ENCODE measurements at places on chromosomes 2 and 18.

- DNase-seq, result no peak
These were observed 57.4 kb upstream of the EPB41L3 start for GRCh38 chr18:5601188-5601624.

DNA sequence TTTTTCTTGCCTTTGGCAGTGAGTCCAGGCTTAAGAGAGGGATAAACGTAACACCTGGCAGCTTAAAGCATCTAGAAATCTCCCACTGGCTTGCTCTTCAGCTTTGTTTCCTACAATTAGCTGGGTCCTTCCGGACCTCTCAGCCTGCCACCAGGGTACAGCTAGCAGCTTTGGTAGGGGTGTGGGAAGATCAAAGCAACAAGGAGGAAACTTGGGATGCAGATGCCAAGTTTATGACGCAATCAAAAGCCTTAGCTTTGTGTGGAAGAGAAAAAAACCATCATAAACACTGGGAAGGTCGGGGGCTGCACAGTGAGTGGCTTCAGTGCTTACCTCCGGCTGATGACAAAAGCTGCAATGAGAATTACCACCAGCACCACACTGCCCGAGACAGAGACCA, 116.9 kb downstream of the EPHA4 start:
- DNase-seq, result no peak

- no peak for DNase-seq
These were observed 1260.5 kb upstream of the ACVR2A start for GRCh38 chr2:146584316-146584715.

- DNase-seq, result peak; percentile 75
These were observed 108.1 kb downstream of the RBM43 start for GRCh38 chr2:151153601-151154000.

DNA sequence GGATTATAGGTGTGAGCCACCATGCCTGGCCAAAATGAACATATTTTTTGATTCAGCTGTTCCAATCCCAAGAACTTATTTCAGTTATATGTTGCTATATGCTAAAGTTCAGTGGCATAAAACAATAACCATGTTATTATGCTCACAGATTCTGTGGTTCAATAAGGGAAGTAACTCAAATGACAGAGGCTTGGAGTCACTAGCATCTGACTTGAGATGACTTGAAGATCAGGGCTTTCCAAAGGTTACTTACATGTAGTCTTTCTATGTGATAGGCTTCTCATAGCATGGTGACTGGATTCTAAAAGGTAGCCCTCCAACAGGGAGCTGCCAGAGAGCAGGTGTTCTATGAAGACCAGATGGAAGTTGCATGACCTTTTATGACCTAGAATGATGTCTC, 17.2 kb downstream of the CLK1 start:
- DNase-seq, result no peak

Data from bronchial epithelial cell (primary cell).